ENCODE measurements at places on chromosomes 12 and 14. TPM values are rescaled to one million over a fixed set of nuclear protein-coding genes. Genes with fewer than 3 reads are reported as not detected.

- no peaks in the 10 kb centered on the region for H3K4me1 ChIP-seq
- H3K4me3 ChIP-seq, result no peak overlapping the region
- H3K36me3 ChIP-seq, result no peaks in the 10 kb centered on the region
- no peak overlapping the region for H3K27ac ChIP-seq
- DNase-seq, result no peak
- H3K27me3 ChIP-seq, result no peaks in the 10 kb centered on the region
Observed at GRCh38 chr12:105504286-105504685, 173.8 kb downstream of the C12orf75 start.

DNA sequence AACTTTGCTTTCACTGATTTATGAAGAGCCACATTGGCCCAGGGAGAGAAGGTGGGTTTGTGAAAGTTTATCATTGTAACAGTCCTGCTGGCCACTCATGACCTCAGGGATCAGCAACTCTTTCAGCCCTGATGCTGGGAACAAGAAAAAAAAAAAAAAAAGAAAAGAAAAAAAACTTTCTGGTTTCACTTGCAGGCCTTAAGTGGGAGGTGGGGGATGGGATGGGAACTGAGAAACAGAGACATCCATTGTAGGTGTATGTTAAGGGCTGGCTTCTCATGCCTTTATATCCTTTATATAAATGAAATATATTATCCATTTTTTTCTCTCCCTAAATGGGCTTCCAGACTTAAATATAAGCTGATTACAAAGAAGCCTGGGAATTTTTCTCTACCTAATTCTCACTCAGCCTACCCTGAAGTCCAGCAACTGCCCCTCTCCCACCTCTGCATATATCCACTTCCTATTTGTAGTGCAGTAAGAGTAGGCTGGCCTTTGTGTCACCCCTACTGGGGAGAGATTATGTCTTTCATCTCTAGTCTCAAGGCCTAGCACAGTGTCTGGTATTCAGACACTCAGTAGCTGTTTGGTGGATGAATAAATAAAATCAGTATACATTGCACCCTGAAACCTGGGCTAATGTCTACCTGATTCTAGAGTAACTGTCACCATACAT is 187.1 kb downstream of the KICS2 start:
- H3K27me3 ChIP-seq, result no peaks in the 10 kb centered on the region
- no peaks in the 10 kb centered on the region for H3K36me3 ChIP-seq
- H3K4me3 ChIP-seq, result no peak overlapping the region
- DNase-seq, result no peak
- no peaks in the 10 kb centered on the region for H3K4me1 ChIP-seq

The VRTN gene
- not detected for total RNA-seq

The SELPLG gene
- total RNA-seq, result 0.97 TPM

The UBE2N gene
- total RNA-seq, result 100 TPM

DNA sequence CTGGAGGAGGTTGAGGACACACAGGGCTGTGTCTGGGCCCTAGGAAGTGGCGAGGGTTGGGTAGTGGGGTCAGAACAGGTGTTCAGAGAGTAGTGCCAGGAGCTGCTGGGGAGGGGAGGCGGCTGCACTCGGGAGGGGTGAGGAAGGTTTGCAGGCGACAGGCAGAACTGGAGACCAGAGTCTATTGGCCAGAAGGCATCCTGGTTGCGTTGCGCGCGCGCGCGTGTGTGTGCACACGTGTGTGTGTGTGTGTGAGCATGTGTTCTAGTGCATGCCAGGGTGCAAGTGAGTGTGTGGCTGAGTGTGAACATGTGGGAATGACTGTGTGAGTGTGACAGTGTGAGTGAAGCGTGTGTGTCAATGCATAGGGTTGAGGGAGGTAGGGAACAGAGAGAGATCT is 86.4 kb downstream of the CCDC92 start:
- no peak for DNase-seq
- no peak overlapping the region for H3K27ac ChIP-seq
- H3K27me3 ChIP-seq, result no peaks in the 10 kb centered on the region
- no peak overlapping the region for H3K4me3 ChIP-seq

The EFS gene
- not detected for total RNA-seq

The PTPRB gene
- total RNA-seq, result 0.07 TPM

DNA sequence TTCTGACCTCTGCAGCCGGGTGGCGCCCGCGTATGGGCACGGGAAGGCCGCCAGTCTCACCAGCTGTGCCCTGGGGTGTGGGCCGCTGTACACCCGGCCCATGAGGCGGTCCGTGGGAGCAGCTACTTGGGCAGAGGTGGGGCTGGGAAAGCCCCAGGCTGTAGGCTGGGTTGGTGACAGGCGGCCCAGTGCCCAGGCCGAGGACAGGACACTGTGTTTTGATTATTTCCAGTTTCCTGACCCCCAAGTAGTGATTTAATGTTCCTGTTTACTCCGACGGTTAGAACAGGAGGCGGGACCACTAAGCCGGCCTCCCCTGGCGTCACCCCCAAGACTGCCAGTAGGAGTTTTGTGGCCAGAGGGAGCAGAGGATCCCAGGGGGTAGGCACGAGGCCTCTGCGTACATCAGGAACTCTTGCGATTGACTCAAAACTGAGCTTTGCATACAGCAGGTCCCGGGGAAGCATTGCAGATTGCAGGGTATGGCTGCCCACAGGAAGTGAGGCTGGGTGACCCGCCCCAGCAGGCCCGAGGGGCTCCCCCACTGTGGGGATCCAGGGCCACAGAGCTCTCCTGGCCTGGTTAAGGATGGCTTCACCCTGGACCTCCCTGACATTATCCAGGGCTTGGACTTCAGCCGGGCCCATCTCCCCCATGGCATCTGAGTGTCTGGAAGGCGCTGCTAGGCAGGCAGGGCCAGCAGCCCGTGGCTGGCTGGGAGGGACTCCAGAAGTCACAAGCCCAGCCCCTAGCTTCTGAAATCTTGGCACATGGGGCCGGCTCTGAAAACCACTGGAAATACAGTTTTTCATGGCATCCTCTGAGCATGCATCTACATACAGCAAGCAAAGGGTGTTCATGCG is 42.5 kb upstream of the DIO3 start:
- no peak overlapping the region for H3K27ac ChIP-seq
- no peak overlapping the region for H3K4me3 ChIP-seq

- H3K36me3 ChIP-seq, result no peaks in the 10 kb centered on the region
- H3K27ac ChIP-seq, result no peak overlapping the region
- H3K4me3 ChIP-seq, result no peak overlapping the region
- no peaks in the 10 kb centered on the region for H3K4me1 ChIP-seq
- H3K27me3 ChIP-seq, result no peaks in the 10 kb centered on the region
Observed at GRCh38 chr14:61616524-61617185, 78.7 kb upstream of the HIF1A start.

The ERGIC2 gene
- 99.3 TPM for total RNA-seq

The C12orf54 gene
- not detected for total RNA-seq

The DPY19L2 gene
- not detected for total RNA-seq

GRCh38 chr14:104366931-104367865 is 212.4 kb upstream of the C14orf180 start:
- DNase-seq, result no peak
- H3K27me3 ChIP-seq, result no peaks in the 10 kb centered on the region
- H3K4me3 ChIP-seq, result no peak overlapping the region
- no peak overlapping the region for H3K27ac ChIP-seq

GRCh38 chr14:102363182-102363943 is 622 bp downstream of the TECPR2 start:
- H3K4me1 ChIP-seq, result peaks cover 41% of the 10 kb centered on the region
- no peaks in the 10 kb centered on the region for H3K27me3 ChIP-seq
- H3K4me3 ChIP-seq, result peak overlapping the region; percentile 89

- no peaks in the 10 kb centered on the region for H3K27me3 ChIP-seq
- no peaks in the 10 kb centered on the region for H3K4me1 ChIP-seq
- no peaks in the 10 kb centered on the region for H3K36me3 ChIP-seq
- no peak overlapping the region for H3K27ac ChIP-seq
- no peak overlapping the region for H3K4me3 ChIP-seq
Observed at GRCh38 chr12:66176105-66176900, 6.5 kb upstream of the TMBIM4 start.

The SLC6A12 gene
- total RNA-seq, result not detected

- H3K27ac ChIP-seq, result no peak overlapping the region
- H3K4me1 ChIP-seq, result peaks cover 54% of the 10 kb centered on the region
- no peaks in the 10 kb centered on the region for H3K36me3 ChIP-seq
- no peak overlapping the region for H3K4me3 ChIP-seq
- H3K27me3 ChIP-seq, result no peaks in the 10 kb centered on the region
Observed at GRCh38 chr12:118311666-118312065, 61.0 kb downstream of the TAOK3 start.

GRCh38 chr12:117030187-117030900 is 68.9 kb downstream of the TESC start:
- DNase-seq, result no peak
- H3K36me3 ChIP-seq, result peaks cover 25% of the 10 kb centered on the region
- H3K4me1 ChIP-seq, result peaks cover 90% of the 10 kb centered on the region
- no peak overlapping the region for H3K4me3 ChIP-seq
- H3K27me3 ChIP-seq, result no peaks in the 10 kb centered on the region
- peak overlapping the region; percentile 93 for H3K27ac ChIP-seq

DNA sequence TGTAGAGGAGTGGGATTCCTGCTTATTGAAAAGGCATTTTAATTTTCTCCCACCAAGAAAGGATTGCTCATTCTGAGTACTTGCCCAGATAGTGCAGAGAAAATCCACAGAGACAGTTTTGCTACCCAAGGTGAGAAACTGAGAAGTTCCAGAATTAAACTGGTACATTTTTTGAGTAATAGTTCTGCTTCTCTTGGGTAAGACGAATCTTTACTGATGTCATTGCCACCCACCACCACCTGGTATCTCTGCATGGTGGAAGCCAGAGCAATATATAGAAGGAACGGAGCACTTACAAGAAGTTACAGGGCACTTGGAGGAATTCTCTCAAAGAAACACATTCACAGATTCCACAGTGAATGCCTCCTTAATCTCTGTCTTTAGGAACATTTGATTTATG is 20.7 kb upstream of the FRMD6 start:
- H3K4me1 ChIP-seq, result peaks cover 4% of the 10 kb centered on the region
- no peaks in the 10 kb centered on the region for H3K27me3 ChIP-seq
- H3K27ac ChIP-seq, result no peak overlapping the region
- H3K36me3 ChIP-seq, result no peaks in the 10 kb centered on the region

The HOXC10 gene
- not detected for total RNA-seq

The ASCL1 gene
- not detected for total RNA-seq
